ENCODE measurements at places on chromosomes 13 and 19. TPM values are rescaled to one million over a fixed set of nuclear protein-coding genes. Genes with fewer than 3 reads are reported as not detected.

DNA sequence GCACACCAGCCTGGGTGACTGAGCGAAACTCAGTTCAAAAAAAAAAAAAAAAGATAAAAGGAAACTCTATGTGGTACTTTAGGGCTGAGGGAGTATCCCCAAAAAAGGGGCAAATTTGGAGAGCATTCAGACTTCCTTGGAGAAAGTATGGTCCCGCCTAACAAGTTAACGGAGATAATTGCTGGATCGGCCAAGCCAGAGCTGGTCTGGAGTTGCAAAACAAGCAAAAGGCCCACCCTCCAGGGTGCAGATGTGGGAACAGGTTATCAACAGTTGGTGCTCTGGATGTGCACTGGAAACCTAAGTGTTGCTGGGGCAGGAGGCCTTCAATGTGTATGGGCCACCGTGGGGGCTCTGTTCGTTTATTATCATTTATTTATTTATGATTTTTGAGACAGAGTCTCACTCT is 2.8 kb downstream of the IQCN start:
- peaks cover 10% of the 10 kb centered on the region for H3K36me3 ChIP-seq
- H3K4me1 ChIP-seq, result peaks cover 25% of the 10 kb centered on the region
- DNase-seq, result no peak
- H3K27ac ChIP-seq, result no peak overlapping the region
- no peak overlapping the region for H3K4me3 ChIP-seq
- H3K27me3 ChIP-seq, result no peaks in the 10 kb centered on the region

Gene MUC16
- total RNA-seq, result not detected

Gene FLT3
- total RNA-seq, result 0.67 TPM

Gene LILRA1
- not detected for total RNA-seq
